Fibroblast of lung (primary cell): ENCODE measurements at places on chromosomes 6 and 20. TPM values are rescaled to one million over a fixed set of nuclear protein-coding genes. Genes with fewer than 3 reads are reported as not detected.

- no peaks in the 10 kb centered on the region for H3K4me1 ChIP-seq
- no peak overlapping the region for H3K27ac ChIP-seq
- no peak for DNase-seq
- no peaks in the 10 kb centered on the region for H3K27me3 ChIP-seq
- H3K36me3 ChIP-seq, result peaks cover 10% of the 10 kb centered on the region
- no peak overlapping the region for H3K4me3 ChIP-seq
These were observed 8.1 kb downstream of the PIM1 start for GRCh38 chr6:37177935-37178517.

- H3K36me3 ChIP-seq, result no peaks in the 10 kb centered on the region
- H3K27ac ChIP-seq, result no peak overlapping the region
- no peak overlapping the region for H3K4me3 ChIP-seq
- no peak for DNase-seq
These were observed 274.1 kb upstream of the ARID1B start for GRCh38 chr6:156502969-156503504.

- H3K4me3 ChIP-seq, result no peak overlapping the region
- DNase-seq, result no peak
- H3K4me1 ChIP-seq, result no peaks in the 10 kb centered on the region
- no peaks in the 10 kb centered on the region for H3K27me3 ChIP-seq
- H3K36me3 ChIP-seq, result no peaks in the 10 kb centered on the region
These were observed 34.4 kb upstream of the ZNF184 start for GRCh38 chr6:27507041-27507956.

DNA sequence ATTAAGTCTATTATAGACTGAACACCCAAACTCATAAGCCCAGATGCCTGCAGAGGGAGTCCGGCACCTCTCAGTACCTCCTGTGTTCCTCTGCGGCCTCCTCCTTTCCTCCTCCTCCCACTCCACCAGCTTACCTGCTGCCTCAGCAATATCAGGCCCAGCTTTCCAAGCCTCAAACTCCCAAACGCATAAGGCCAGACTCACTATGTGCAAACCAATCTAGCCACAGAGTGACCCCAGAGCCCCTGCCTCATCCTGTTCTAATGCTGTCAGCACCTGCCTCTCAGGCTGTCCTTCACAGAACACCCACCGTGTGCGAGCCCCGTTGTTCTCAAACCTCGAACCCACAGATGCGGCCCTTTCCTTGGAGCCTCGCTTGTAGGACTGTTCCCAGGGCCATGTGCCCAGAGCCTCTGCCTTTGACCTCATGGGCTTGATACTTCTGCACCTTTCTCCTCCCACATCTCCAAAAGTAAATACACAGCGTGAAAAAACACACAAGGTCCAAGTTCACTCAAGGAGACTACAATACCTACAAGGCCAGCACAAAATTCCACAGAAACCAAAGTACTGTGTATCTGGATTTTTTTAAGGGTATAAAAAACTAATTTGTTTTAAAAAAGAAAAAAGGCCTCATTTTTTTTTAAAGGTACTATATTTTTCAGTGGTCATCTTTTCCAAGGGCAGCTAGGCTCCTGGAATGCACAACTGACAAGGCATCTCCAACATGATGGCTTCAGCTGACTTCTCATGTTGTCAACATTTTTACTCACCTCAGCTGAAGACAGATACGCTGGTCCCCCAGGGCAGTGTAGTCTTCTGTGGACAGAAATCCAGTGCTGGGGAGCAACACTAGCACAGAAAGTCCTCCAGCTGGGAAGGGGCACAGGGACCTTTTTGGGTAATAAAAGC, 52.3 kb downstream of the ABHD12 start:
- no peaks in the 10 kb centered on the region for H3K27me3 ChIP-seq
- no peaks in the 10 kb centered on the region for H3K4me1 ChIP-seq
- H3K27ac ChIP-seq, result no peak overlapping the region
- H3K4me3 ChIP-seq, result no peak overlapping the region

Gene HCRTR2
- total RNA-seq, result not detected in 2 replicates

Gene DEFB132
- total RNA-seq, result not detected in 2 replicates

Gene TNF
- not detected in 2 replicates for total RNA-seq

Gene CAGE1
- under 0.01 and 0.17 TPM in 2 replicates for total RNA-seq

Gene AVP
- not detected in 2 replicates for total RNA-seq

Gene RFX6
- not detected in 2 replicates for total RNA-seq
